CD4-positive, alpha-beta T cell treated with Interleukin-17A for 4 hours (primary cell): ENCODE measurements at places on chromosomes 13 and 19.

DNA sequence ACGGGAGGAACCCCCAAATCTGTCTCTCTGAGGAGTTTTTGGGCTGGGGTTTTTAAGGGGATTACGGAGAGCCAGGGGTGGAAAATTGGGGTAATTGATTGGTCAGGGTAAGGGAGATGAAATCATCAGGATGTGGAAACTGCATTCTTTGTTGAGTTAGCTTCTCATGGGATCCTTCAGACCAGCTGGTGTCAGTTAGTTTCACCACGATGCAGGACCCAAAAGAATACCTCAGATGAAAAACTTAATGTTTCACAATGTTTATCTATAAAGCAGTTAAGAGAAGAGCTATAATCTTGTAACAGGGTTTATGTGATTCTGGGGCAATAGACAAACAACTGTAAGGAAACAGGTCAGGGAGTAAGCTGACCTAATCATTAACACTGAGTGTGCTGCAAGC lies 230.8 kb downstream of the POU4F1 start:
- no peak for DNase-seq

DNA sequence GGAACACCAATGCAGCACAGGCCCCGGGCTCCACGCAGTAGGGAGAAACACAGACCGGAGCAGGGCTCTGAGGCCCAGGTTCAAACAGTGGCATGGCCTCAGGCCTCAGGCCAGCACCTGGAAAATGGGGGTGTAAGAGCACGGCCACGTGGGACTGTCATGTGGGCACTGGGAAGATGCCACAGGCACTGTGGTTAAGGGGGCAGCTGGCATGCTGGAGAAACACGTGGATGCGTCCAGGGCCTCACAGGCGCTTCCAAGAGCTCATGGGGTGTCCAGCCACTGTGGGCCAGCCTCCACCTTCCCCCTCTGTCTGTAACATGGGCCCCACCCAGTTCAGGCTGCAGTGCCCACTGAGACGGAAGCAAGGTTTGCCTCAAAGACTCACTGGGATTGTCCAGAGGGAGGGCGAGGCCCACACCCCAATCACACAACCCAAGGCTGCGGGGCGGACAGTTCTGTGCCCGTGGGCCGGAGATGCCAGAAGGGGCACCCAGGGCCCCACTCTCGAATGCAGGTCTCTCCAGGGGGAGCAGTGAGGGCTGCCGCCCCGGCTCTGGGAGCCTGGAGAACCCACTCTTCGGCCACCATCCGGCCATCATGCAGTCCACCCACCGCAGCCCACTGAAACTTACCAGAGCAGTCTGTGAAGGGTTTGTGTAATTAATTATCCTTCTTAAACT lies 6.3 kb upstream of the MBD3 start:
- DNase-seq = no peak

- no peak for DNase-seq
Measured at GRCh38 chr13:98641075-98641474, 64.2 kb upstream of the STK24 start.

DNA sequence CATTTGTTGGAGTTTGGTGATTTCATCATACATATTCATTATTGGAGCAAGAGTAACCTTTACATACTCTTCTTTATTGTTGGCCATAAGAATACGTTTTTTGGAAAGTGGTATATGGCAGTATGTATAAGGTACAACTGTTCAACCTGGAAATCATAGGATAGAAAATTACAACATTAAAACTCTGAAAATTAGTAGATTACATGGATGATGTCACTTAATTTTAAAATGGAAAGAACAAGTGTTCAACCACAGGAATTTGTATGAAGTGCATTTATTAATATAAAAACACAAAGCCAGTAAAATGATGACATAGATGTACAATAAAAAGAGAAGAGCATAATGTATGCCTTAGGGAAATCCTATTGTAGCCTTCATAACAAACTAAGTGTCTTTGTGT lies 7.3 kb upstream of the ZNF155 start:
- no peak for DNase-seq

DNA sequence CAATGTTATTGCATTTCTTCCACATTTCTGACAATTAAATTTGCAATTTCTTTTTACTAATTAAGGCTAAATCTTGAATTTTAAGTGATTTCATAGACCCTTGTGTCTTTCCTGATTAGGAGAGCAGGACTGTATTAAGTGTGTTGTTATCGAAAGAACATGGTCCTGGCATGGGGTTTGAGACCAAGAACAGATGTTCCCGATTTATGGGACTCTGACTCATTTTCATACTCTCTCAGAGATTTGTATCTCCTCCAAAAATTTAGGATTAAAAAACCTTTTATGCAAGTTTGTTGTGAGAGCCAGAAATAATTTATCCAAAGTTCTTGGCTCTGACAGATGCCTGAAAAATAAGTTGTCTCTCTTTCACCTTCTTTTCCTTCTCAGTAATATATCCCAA lies 589.3 kb upstream of the ARGLU1 start:
- DNase-seq = no peak

DNA sequence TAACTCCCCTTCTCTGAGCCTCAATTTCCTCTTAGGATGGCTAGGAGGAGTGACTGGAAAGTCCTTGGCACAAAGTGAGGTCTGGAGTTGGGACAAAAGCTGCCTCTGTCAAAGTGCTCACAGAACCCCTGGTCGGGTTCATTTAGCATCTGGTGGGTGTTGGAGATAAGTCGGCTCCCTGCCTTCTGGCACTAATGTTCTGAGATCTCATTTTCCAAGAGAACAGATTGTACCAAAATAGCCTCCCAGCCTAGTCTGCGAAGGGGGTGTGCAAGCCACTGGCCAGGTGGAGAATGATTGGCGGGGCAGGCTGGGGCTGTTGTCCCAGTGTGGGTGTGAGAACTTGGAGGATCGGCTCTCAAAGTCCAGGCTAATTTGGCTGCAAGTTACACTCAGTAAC lies 20.7 kb upstream of the NWD1 start:
- no peak for DNase-seq

DNA sequence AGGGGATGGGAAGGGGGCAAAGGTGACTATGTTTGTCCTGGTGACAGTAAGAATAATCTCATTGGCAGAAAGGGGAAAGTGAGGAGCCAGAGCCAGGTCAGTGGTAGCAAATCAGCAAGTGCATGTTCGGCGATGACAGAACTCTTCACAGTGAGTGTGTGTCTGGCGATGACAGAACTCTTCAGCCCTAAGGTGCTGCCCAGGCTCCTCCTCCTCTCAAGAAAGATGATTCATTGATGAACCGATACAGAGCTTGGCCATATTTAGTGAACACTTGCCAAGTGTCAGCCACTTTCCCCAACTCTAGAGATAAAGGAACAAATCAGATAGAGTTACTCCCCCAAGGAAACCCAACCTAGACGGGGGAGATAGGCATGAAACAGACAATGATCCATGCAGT lies 199.3 kb upstream of the UBL3 start:
- DNase-seq = no peak

- DNase-seq = peak; percentile 7
Measured at GRCh38 chr13:101706651-101707050, 254.2 kb downstream of the ITGBL1 start.

GRCh38 chr13:72125561-72125960 lies 258.6 kb upstream of the DACH1 start:
- no peak for DNase-seq

- no peak for DNase-seq
Measured at GRCh38 chr19:16016226-16017137, 59.8 kb upstream of the TPM4 start.

DNA sequence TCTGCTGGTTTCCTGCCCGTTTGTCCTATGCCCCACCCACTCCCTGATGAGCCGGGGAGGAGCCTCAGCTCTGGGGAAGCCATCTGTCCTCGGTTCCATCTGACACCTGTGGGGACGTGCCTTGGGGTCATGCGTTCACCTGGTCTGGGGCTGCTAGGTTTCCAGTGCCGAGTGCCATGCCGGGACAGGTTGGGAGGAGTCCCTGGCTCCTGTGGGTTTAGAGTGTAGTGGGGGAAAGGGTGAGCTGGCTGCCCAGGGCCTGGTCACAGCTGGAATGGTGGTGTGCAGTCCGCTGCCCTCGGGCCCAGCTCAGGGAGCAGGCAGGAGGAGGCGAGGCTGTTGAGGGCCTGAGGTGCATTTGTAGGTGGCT lies 2.5 kb downstream of the KDM4B start:
- peak; percentile 55 for DNase-seq

DNA sequence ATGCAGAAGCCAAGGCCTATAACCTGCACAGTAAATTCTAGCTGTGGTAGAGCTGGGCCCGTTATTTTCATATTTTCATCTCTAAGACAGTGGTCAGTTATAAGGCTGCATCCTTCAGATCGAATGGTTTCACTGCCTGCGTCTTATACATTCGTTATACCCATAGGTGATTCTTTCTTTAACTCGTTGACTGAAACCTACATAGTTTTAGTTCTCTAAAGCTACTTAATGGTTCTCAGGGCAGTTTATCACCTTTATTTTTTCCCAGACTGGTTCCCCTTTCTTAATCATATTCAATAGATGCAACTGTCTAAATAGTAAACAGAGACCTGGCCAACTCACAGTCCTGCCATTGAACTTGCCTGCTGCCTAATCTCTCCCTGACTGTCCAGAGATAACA lies 615.3 kb upstream of the SLITRK1 start:
- DNase-seq = no peak

GRCh38 chr19:46840498-46840942 lies 10.1 kb downstream of the AP2S1 start:
- DNase-seq = peak; percentile 71

DNA sequence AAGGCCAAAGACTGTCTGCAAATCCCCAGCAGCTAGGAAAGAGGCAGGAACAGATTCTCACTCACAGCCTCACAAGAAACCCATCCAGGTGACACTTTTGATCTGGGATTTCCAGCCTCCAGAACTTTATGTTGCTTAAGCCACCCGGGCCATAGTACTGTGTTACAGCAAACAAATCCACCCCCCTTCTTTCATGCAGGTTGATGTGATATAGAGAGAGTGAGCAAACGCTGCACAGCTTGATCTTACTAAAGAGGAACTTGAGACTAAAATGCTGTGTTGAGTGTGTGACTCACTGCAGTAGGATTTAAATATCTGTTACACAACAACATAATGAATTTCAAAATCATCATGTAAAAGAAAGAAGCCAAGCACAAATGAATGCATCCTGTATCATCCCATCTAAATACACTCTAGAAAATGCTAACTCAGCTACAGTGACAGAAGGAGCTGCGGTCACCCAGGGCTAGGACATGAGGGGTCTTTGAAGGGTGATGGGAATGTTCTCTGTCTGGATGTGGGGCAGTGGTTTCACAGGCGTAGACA lies 32.2 kb downstream of the RCBTB2 start:
- no peak for DNase-seq

- DNase-seq = peak; percentile 54
Measured at GRCh38 chr19:10624585-10624984, 768 bp upstream of the SLC44A2 start.

- peak; percentile 51 for DNase-seq
Measured at GRCh38 chr19:29724102-29724641, 9.1 kb upstream of the C19orf12 start.

DNA sequence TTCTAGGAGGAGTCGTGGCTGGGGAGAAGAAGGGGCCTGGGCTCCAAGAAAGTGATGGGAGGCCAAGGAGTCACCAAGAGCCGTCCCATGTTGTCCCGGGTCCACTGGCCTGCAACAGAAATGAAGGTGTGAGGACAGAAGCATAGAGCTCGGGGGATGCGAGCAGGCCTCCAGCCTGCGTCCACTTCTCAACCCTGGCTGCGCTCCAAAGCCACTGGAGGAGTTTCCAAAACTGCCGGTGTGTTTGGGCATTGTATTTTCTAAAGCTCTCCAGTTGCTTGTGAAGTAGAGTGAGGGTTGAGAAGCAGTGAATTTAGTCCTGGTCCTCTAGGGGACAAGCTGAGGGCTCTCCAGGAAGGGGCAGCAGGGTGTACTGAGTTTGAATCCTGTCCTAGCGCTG lies 13.0 kb downstream of the FFAR2 start:
- no peak for DNase-seq

DNA sequence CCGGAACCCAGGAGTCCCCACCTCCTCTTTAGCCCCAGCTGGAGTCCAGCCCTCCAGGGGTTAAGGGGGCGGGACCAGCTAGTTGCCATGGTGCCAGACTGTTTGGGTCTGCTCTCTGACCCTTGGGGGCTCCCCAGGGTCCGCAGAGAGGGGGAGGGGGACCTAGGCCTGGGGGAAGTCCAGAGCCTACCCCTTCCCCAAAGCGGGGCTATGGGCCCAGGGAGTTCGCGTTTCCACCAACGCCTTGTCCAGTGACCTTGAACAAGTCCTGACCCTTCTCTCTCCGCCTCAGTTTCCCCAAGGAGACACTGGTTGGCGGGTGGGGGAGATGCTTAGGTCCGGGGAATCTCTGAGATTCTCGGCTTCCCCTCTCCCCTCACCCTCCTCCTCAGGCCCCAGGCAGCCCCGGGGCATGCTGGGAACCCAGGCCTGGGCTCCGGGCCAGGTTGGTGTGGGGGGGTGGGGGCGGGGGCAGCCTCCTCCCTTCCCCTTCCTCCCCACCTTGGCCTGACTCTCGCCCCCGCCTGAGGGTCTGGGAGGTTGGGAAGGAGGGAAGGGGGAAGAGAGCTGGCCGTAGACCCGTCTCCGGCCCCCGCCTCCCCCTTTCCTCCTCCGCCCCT lies 2.6 kb upstream of the SPACA6 start:
- peak; percentile 76 for DNase-seq

DNA sequence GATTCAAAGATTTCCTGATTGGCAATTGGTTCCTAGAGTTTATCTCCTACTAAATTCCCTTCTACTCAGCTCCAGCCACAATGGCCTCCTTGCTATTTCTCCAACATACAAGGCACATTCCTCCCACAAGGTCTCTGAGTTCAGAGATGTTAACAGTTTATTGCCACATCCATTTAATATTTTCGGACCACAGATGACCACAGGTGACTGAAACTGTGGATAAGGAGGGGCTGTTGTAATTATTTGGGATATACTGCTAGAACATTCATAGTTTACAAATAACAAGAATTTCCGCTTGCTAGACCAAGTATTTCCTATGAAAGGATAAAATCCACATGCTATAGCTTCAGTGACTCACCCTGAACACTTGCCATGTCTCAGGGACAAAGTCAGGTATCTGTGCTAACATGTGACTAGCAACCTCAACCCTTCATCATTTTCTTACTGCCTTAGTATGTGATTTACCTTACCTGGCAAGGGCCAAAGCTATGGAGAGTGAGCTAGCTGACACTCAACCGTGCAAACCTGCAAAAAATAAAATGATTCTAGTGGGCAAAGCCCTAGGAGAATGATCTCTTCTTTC lies 117.7 kb downstream of the TBC1D4 start:
- no peak for DNase-seq

GRCh38 chr19:15184776-15185175 lies 16.0 kb downstream of the NOTCH3 start:
- no peak for DNase-seq

DNA sequence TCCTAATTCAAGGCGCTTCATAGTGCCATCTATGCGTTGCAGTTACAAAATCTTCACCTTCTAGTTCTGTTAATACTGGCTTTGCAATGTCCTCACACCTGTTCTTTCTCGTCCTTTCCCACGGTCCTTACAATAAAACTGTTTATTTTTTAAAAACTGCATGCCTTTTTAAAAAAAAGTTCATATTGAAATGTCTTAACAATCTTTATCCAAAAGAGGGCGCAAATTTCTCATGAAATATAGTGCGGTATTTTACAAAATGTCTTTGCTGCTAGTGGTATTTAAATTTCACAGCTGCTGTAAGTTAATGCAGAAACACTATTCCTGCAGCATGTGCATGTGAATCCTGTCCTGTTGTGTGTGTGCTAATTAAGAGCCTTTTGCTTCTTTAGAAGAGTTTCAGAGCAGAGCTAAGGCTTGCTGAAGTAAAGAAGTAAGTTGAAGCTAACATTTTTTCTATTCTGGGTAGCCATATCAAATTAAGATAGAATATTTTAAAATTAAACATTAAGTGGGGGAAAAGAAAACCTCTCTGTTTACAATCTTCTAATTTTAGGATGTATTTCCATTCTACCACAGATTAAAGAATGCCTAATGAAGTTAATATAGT lies 15.8 kb upstream of the CLDN10 start:
- DNase-seq = no peak

GRCh38 chr13:66996503-66996902 lies 233.6 kb downstream of the PCDH9 start:
- DNase-seq = no peak
